LoVo (cell line): ENCODE measurements at places on chromosomes 6 and 20.

DNA sequence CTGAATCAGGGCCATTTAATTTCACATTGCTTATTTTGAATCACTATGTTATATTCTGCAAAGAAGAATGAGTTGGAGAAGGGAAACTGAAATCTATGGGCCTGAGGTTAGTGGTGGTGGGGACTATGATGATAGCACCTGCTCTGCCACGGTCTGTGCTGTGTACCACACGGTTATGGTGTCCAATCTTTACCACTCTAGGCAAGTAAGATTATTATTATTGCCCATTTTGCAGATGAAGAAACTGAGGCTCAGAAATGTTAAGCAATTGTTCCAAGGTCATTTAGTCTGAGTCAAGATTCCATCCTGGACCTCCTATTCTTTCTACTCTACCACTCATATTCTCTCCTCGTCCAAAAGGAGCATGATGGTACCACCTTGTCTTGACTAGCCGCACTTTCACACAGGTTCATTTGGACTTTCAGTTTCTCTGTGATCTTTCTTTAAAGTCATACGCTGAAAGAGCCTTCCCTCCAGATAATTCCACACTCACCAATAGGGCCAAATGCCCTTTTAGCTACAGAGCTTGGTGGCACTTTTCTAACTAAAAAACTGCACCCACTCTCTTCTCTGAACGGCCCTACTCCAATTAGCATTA is 56.2 kb downstream of the GFOD1 start:
- DNase-seq = no peak

DNA sequence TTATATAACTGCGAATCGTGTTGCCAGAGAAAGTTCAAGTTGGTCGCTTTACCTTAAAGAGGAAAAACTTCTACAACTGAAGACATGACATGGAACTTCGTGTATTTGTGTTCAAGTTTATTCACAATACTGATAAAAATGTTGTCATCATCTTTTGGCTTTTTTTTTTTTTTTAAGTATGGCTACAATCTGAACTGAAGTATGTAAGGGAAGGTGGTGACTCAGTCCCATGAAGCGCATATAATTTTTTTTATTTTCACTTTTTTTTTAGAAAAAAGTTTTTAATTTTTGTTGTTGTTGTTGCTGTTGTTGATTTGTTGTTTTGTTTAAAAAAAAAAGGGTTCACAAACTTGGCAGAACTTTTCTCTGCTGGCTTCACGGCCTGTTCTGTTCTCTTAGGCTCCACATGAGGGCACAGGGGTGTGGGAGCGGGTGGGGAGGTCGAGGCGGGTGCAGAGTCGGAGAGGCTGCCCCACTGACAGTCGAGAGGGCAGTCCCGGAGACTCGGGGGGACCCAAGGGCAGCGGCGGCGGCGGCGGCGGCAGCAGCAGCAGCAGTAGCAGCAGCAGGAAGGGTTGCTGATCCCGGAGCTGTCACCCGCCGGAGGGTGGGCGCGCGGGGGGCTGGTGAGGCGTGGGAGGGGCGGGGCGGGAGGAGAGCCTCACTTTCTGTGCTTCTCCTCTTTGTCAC is 17.0 kb downstream of the TFAP2A start:
- DNase-seq = no peak

GRCh38 chr20:18259730-18260129 is 28.6 kb upstream of the ZNF133 start:
- peak; percentile 25 for DNase-seq

DNA sequence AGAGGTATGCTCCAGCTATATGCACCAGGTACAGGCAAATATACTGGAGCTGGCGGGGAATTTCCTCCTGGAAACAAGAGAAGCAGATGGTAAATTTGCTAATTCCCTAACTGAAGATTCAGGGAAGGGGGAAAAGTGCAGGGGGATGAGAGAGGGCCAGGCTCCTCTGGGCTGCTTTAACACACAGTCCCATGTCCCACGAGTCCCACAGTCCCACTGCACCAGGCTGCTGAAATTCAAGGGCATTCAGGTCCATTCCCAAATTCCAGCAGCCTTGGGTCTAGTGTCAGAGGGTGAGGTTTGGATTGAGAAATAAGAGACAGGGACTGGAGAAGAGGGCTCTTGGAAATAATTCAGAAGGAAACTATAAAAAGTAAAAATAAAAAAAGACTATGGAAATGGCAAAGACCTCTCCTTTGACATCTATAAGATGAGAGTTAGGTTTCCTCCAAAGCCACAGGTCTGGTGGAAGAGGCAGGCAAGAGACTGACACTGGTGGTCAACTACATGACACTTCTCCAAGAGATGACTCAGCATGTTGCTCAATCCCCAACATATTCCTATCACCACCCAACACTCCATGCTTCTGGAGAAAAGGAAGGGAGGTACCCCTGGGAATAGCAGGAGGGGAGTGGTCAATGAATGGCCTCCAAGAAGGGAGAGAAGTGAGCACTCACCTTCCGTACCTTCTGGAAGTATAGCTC is 69.2 kb downstream of the TRAM2 start:
- no peak for DNase-seq

DNA sequence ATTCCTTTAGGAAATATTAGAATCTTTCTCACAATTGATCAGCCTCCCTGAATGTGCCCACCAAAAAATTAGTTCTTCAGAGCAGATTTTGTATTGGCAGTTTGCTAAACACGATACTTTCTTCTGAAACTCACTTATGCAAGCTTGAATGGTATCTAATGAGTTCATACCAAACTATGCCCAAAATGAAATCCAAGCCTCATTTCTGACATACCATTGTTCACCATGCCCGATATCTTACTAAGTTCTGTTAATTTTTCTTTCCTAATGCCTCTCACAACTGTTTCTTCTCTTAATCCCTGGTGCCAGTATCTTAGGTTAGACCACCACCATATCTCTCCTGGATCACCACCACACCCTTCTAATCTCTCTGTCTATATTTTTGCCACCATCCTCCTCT is 755.9 kb downstream of the KIF16B start:
- no peak for DNase-seq

GRCh38 chr6:145660676-145661075 is 74.6 kb downstream of the EPM2A start:
- no peak for DNase-seq

DNA sequence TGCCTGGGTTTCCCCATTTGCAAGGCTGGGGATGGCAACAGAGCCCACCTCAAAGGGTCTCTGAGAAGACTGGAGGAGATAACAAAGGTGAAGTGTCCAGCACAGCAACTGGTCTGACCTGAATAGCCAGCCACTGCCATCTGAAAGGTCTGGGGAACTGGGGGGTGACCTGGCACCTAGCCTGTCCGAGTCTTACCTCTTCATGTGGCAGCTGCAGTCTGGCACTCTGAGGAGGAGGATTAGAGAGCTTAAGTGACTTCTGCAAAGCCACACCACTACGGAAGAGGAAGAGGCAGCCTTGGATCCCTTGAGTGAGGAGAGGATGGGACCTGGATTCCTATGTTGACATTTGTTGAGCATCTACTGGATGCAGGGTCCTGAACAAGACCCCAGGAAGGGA is 22.2 kb downstream of the C20orf203 start:
- no peak for DNase-seq

- DNase-seq = no peak
These were observed 96.5 kb downstream of the ELOVL5 start for GRCh38 chr6:53252177-53252692.

GRCh38 chr6:148140772-148141557 is 201.7 kb upstream of the SASH1 start:
- DNase-seq = no peak

GRCh38 chr20:34311118-34312023 is 8.2 kb upstream of the AHCY start:
- DNase-seq = peak; percentile 63

- no peak for DNase-seq
These were observed 124.7 kb downstream of the TMEM242 start for GRCh38 chr6:157198425-157199279.

DNA sequence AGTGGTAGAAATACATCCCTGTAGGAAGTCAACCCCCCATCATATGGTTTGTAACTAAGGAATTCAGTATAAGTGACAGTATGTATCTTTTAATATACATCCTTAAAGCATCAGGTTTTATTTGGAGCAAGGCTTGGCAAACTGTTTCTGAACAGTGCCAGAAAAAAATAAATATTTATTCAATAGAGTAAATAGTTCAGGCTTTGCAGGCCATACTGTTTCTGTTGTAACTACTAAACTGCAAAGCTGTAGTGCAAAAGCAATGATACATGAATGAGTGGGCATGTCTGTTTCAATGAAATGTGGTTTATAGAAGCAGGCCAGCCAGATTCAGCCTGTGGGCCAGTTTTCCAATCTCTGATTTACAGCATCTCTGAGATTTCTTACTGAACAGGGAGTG is 977 bp downstream of the MEI4 start:
- DNase-seq = no peak

- DNase-seq = no peak
These were observed 28.4 kb downstream of the DLGAP4 start for GRCh38 chr20:36334281-36335205.

- no peak for DNase-seq
These were observed 118.5 kb downstream of the SYCP2 start for GRCh38 chr20:59814840-59815340.

DNA sequence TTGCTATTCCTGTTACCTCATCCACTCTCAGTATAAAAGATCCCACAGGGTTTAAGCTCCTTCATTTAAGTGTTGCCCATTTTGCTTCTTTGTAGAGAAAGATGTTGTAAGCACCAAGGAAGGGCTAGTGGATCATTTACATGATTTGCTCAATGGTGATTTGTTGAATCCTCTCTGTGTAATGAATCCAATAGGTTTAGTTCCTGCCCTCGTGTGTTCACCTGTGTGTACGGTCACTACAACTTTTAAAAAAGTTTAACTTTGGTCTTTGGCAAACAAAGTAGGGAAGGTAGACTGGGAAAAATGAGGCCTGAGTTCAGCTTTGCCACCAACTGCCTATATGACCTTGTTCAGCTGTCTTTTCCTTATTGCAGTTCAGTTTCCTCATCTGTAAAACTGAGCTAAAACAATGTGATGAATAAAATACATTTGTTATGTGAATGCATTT is 51.5 kb downstream of the DHX35 start:
- no peak for DNase-seq

- no peak for DNase-seq
These were observed 89.7 kb downstream of the SMPDL3A start for GRCh38 chr6:122878796-122879195.
